ENCODE measurements at places on chromosomes 3 and 15.

DNA sequence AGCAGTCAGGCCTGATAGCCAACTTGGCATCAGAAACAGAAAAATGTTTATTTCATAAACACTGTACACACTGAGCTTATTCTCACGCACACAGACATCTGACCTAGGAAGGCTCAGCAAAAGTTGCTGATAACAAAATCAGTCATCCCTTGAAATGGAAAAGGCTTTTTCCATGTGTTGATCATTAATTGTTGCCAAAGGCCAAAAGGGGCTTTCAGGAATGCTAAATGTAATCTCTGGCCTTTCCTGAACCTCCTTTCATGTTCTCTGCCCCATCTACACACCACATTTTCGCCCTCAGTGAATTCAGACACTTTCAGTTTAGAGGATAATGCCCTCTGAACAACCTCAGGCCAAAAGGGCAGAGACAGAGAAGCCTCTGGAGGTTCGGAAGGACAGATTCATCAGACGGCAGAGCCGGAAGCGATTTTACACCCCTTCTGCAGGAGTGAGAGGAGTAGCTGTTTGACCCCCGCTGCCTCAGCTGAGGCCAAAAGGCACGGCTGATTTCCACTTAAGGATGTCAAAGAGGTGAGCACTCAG, 14.5 kb downstream of the RTP4 start:
- no peak for DNase-seq

GRCh38 chr15:97691799-97692198, 268.7 kb upstream of the ARRDC4 start:
- no peak for DNase-seq

DNA sequence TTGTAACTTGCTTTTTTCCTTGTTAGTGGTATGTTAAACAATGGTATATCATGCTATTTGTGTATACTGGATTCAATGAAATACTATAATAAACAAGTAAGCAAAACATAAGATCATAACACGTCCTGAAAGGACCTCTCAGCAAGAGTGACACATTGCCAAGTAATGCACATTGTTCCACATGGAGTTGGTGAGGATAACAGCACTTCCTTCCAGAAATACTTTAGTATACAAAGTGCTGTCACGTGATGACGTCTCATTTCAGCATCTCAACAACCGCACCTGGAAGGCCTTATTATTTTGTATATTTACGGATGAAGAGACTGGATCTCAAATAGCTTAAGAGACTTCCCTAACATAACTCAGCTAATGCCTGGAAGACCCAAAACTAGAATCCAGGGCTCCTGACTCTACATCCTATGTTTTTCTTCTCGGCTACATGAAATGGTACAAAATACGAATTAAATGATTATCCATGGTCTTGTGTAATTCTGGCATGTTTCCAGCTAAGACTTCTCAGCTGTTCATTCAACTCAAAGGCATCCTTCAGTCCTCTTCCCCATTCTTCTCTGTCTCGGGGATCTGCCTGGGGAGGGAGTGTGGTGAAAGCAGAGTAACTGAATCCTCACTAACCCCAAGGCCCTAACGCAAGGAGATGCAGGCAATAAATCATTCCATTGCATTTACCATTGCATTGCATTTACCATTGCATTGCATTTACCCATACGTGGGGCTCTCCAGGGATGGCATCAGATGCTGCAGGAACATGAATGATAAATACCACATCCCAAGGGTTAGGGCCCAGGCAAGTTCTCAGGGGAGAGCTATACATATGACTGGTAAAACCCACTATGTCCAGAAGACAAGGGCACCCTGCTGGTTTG, 79.2 kb downstream of the LIPC start:
- no peak for DNase-seq

DNA sequence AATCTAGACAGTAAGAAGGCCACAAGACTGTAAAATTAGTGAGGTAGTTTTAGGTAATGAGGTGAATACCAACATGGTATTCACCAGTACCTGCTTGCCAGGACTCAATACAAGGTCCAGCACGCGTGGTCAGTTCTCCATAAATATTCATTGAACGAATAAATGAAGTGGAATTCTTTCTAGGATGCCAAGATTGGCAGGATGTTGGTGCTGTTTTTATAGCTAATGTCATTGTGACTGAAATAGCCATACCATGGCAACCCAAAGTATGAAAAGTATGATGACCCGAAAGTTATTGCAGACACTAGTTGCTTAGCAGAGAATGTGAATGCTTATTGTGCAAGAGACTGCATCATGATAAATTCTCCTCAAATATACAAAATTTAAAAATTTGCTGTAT, 307.2 kb downstream of the KCNH8 start:
- DNase-seq, result no peak

GRCh38 chr3:177300842-177301241, 103.6 kb upstream of the TBL1XR1 start:
- no peak for DNase-seq

GRCh38 chr15:90681056-90681455, 36.1 kb upstream of the BLM start:
- no peak for DNase-seq

- DNase-seq, result no peak
Observed at GRCh38 chr3:64083575-64083974, 60.3 kb upstream of the PSMD6 start.

- DNase-seq, result no peak
Observed at GRCh38 chr3:64209866-64210621, 15.2 kb downstream of the PRICKLE2 start.

DNA sequence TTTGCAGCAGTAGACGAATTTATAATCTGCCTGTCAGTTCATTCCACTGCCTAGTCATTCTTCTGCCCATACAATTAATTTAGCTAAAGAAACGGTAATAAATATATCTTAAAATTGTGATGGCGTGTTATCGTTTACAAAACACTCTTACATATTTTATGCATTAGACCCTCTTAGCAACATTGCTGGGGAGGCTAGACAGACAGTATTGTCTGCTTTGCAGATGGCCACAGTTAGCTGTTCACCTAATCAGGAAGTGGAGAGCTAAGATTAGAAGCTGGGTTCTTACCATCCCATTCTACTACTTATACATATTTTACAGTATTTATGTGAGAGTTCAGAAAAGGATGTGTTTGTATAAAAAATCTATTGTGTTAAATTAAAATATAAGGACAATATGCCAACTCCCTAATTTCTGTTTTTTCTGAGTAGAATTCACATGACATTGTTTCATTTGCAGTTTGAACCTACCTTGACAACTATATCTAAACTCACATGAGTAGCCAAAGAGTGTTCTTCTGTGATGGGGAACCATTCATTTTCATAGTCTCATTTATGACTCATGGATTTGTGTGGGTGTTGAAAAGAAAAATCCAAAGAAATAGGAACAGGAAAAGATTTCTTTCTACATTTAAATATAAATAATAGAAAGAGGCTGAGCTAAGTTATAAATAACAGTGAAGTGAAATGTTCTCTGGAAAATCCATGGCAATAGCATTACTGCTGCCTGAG, 41.7 kb upstream of the C3orf80 start:
- no peak for DNase-seq

DNA sequence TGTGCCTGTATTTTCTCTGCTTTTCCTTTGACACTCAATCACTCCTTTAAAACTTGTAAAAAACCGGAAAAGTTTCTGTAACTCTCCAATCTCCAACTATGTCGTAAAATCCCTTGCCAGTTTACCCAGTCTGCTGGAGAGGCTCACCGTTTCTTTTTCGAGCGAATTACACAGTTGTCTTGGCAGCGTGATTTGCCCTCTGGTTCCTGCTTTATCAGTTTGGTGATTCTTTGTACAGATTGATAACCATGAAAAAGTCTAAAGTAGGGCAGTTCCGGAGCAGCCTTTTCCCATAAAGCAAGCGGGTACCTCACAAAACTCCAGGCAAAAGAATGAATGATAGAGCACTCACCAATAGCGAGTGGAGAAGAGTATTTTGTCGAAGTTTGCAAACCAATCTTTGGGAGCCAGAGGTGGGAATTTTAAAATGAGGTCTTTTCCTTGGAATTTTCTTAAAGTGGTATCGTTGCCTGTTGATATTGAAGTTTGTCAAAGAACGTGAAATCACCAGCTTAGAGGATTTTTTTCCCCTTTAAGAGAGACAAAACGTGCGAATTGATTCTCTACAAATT, at the start of gene TTC23:
TTC23 (minus strand) TSS at position 312 of the 572 bp plus-strand sequence. CDS start 20,869 bp downstream, outside the sequence.
- DNase-seq, result peak; percentile 89

GRCh38 chr3:51386159-51386851, 1.2 kb downstream of the MANF start:
- DNase-seq, result no peak

DNA sequence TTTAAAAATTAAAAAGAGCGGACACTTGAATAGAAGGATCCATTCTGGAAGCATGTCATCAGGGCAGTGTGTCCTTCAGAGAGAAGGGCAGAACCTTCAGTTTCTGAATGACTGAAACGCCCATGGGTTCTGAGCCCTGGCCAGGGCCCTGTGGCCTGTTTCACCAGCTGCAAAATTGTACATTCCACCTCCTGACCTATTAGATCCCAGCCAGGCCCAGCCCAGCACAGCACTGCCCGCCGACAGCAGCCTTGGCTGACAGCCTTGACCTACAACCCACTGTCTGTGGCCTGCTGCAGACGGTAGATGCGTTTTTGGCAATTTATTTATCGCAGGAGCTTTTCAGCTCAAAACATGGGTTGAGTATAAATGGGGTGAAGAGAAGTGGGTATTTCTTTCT, 5.9 kb upstream of the POLG start:
- no peak for DNase-seq

DNA sequence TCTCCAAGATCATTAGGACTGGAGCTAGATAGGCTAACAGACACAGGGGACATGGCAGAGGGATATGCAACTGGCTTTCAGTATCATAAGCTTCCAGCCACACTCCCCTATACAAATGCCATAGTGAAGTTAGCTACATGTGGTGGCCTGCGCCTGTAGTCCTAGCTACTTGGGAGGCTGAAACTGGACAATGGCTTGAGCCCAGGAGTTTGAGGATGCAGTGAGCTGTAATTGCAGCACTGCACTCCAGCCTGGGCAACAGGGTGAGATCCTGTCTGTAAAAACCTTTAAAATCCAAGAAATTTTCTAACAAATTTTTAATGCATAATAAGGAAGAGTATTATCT, 37.3 kb downstream of the DLG1 start:
- no peak for DNase-seq

- DNase-seq, result no peak
Observed at GRCh38 chr15:80834906-80835305, 55.7 kb downstream of the CEMIP start.

DNA sequence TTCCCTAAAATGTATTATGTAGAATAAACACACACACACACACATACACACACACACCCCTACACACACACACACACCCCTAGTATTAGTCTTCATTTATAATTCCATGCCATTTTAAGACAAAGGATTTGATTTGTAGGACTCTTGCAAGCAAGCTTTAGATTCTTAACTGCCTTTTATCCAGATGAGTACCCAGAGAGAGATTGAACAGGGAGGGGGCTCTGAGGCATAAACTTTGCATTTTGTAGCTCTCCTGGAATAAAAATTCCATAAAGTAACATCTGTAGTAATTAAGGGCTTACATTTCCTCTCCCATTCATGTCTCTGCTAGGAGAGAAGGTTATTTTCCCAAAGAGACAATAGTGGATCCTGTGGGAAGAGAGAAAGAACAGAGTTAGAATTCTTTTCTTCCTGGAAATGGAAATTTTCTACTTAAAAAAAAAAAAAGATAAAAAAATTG, 479.4 kb downstream of the RBMS3 start:
- no peak for DNase-seq

DNA sequence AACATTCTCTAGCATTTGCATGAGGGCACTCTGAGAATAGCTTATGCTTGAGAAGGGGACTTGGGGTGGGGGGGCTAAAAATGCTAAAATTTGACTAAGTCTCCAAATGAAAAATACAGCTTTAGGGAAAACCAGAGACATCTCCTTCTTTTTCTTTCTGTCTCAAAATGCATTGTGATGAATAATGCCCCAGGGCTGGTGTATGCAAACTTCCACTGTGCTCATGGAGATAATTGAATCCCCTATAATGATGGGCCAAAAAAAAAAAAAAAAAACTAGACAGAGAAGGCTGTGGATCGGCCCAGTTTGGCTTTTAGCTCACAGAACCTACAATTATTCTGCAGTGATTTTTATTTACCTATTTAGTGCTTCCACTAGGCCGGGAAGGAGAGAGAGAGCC, 147.9 kb upstream of the RORA start:
- DNase-seq, result no peak

- DNase-seq, result no peak
Observed at GRCh38 chr3:184156522-184156955, 1.4 kb downstream of the DVL3 start.

GRCh38 chr3:32062950-32063582, 43.4 kb upstream of the GPD1L start:
- no peak for DNase-seq

DNA sequence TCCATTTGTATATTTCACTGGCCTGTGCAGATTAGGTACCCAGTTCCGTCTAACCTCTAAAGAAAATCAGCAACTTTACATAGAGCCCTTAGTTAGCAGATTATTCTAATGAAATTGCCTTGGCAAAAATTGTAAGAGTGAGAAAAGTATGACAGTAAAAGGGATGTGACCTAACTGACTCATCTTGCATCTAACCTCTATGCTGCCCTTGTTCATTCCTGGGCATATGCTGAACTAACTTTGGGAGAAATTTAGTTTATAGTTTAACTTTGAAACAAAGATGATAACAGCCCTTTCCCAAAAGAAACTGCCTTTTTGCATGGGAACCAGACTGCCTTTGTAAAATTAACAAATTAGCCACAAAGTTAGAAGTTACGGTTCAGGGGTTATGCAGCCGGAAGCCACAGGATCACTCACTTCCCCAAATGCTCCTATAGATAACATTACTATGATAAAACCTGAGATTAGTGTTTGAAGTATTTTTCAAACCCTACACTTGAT, 839.8 kb upstream of the ALCAM start:
- DNase-seq, result no peak

GRCh38 chr15:40567111-40567510, 2.0 kb upstream of the RPUSD2 start:
- no peak for DNase-seq

DNA sequence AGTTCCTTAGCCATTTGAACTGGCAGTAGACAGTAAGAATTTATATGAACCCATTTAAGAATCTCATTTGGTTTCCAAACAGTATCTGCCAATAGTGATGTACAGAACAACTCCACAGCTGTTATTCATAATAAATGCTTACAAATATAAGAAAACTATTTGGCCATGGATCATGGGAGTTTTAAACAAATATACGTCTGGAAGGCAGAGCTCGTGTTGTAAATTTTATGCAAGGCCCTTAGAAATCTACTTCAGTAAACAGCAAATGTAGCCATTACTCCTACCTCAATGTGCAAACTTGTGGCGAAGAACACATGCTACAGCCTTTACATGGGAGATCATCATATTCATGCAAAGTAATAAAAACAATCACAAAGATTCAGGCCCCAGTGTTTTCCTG, 65.3 kb upstream of the NANOGP8 start:
- DNase-seq, result no peak

GRCh38 chr3:54900838-54901591, 26.8 kb downstream of the LRTM1 start:
- DNase-seq, result no peak

Data from HS-27A (cell line).